ENCODE measurements at places on chromosomes 1 and 21. TPM values are rescaled to one million over a fixed set of nuclear protein-coding genes. Genes with fewer than 3 reads are reported as not detected.

The VCAM1 gene
- 14.9 TPM for total RNA-seq

The CBS gene
- 113 TPM for total RNA-seq

The PSMB4 gene
- total RNA-seq: 339 TPM

The TSPEAR gene
- not detected for total RNA-seq

The SPATA45 gene
- 0.51 TPM for total RNA-seq

The DDAH1 gene
- 50.0 TPM for total RNA-seq

The TNFSF4 gene
- 1.3 TPM for total RNA-seq

The RBP7 gene
- not detected for total RNA-seq

The POU3F1 gene
- not detected for total RNA-seq

The CHODL gene
- total RNA-seq: under 0.01 TPM

The GJC2 gene
- total RNA-seq: 13.4 TPM

The OR2M3 gene
- total RNA-seq: not detected

DNA sequence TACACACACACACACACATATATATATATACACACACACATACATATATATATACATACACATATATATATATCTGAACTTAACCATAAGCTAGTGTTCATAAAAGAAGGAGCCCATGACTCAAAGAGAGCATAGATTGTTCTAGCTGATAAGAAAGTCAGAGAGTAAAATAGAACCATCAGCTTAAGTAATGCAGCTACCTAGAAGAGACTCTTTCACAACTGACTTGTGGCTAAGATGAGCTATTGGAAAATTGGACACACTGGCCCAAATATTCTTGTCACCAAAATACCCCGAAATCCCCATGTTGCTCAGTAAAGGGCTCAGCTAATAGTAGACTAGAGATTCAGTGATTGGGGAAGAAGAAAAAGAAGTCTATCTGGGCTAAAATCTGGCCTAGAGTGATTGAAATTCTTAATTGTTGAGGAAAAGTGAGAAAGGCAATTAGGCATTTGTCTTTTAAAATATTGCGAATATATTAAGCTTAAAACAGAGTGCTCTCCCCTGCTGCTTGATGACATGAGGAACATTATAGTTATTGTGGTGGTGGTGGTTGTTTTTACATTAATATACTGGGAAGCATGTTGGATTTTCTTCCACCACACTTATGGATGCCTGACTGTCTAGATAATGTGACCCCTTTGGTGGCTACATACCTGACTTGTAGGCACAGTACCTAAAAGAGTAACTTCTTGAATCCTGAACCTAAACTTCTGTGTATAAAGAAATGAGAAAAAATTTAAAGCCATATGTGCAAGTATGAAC lies 6.3 kb downstream of the SLAMF1 start:
- no peaks in the 10 kb centered on the region for H3K27me3 ChIP-seq
- H3K4me3 ChIP-seq: no peak overlapping the region
- no peaks in the 10 kb centered on the region for H3K36me3 ChIP-seq
- H3K27ac ChIP-seq: no peak overlapping the region

DNA sequence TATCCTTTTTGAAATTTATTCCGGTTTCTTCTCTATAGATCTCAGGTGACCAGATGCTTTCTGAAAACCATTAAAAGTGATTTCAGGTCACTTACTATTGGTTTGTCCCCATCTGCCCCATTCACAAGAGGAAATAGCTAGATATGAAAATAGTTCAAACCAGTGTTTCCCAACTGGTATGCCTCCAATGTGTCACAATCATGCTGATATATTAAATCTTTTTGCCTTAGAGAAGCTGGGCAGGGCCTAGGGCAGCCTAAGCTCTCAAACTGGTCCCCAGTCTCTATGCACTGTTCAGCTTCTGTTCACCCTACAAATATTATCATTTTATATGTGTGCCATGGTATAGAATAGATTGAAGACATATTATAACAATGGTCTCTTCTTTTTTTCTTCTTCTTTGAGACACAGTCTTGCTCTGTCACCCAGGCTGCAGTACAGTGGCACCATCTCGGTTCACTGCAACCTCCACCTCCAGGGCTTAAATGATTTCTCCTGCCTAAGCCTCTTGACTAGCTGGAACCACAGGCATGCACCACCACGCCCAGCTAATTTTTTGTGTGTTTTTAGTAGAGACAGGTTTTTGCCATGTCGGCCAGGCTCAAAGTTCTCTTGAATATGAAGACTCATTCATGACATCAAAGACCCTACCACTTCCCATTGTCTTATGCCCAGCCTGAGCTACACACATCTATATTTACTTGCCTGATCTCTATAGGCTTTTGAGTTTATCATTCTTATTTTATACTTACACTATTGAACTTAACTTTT lies 15.7 kb downstream of the PTPN22 start:
- no peak overlapping the region for H3K27ac ChIP-seq
- DNase-seq: no peak
- no peaks in the 10 kb centered on the region for H3K36me3 ChIP-seq
- peaks cover 9% of the 10 kb centered on the region for H3K4me1 ChIP-seq

DNA sequence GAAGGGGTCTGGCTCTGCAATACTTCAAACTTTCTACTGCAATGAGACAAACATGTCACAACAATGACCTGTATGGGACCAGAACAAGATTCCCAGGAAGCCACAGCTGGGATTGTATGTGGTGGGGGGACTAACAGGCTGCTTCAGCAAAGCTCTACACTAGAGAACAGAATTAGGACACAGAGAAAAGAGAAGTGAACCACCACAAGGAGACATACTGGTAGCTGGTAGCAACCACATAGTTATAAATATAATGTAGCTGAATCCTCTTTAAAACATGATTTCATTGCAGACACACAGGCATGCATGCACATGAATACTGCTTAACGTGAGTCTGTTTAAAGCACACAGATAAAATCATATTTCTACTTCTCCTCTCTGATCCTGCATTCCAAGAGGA lies 3.5 kb upstream of the ILDR2 start:
- no peaks in the 10 kb centered on the region for H3K4me1 ChIP-seq
- DNase-seq: no peak
- H3K27me3 ChIP-seq: peaks cover 9% of the 10 kb centered on the region
- no peak overlapping the region for H3K4me3 ChIP-seq

DNA sequence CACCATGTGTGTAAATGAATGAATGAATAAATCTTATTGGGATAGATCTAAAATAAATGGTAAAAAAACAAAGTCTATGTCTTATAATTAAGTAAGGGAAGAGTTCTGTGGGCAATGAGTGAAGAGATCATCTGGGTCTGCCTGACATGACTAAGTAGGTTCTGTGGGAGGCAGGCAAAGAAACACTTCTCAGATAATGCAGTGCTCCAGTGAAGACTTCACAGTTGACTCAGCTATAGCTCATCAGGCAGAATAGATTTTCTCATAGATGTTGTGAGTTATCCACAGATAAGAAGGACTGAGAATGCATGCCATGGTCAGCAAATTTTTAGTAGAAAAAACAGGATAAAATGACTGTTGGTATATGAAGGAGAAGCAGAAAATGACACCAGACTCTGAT lies 12.4 kb downstream of the KRTAP22-2 start:
- no peaks in the 10 kb centered on the region for H3K4me1 ChIP-seq
- no peaks in the 10 kb centered on the region for H3K36me3 ChIP-seq
- H3K4me3 ChIP-seq: no peak overlapping the region
- no peaks in the 10 kb centered on the region for H3K27me3 ChIP-seq
- H3K27ac ChIP-seq: no peak overlapping the region

GRCh38 chr1:223233019-223233409 lies 90.0 kb upstream of the TLR5 start:
- no peaks in the 10 kb centered on the region for H3K36me3 ChIP-seq
- H3K4me3 ChIP-seq: no peak overlapping the region
- DNase-seq: no peak
- H3K4me1 ChIP-seq: peaks cover 20% of the 10 kb centered on the region

- peaks cover 42% of the 10 kb centered on the region for H3K4me1 ChIP-seq
- H3K27me3 ChIP-seq: no peaks in the 10 kb centered on the region
Observed at GRCh38 chr1:64920941-64921589, 45.3 kb downstream of the JAK1 start.

- no peak for DNase-seq
- H3K27me3 ChIP-seq: no peaks in the 10 kb centered on the region
- H3K4me1 ChIP-seq: no peaks in the 10 kb centered on the region
- no peaks in the 10 kb centered on the region for H3K36me3 ChIP-seq
- H3K4me3 ChIP-seq: no peak overlapping the region
Observed at GRCh38 chr1:114607223-114607622, 25.8 kb upstream of the BCAS2 start.

- H3K4me1 ChIP-seq: peaks cover 3% of the 10 kb centered on the region
- H3K36me3 ChIP-seq: no peaks in the 10 kb centered on the region
- no peak overlapping the region for H3K4me3 ChIP-seq
- no peaks in the 10 kb centered on the region for H3K27me3 ChIP-seq
- H3K27ac ChIP-seq: no peak overlapping the region
Observed at GRCh38 chr1:61447968-61448430, 276.9 kb downstream of the TM2D1 start.

GRCh38 chr1:81329041-81329440 lies 471.7 kb upstream of the ADGRL2 start:
- H3K4me1 ChIP-seq: no peaks in the 10 kb centered on the region
- H3K4me3 ChIP-seq: no peak overlapping the region
- H3K27me3 ChIP-seq: no peaks in the 10 kb centered on the region

DNA sequence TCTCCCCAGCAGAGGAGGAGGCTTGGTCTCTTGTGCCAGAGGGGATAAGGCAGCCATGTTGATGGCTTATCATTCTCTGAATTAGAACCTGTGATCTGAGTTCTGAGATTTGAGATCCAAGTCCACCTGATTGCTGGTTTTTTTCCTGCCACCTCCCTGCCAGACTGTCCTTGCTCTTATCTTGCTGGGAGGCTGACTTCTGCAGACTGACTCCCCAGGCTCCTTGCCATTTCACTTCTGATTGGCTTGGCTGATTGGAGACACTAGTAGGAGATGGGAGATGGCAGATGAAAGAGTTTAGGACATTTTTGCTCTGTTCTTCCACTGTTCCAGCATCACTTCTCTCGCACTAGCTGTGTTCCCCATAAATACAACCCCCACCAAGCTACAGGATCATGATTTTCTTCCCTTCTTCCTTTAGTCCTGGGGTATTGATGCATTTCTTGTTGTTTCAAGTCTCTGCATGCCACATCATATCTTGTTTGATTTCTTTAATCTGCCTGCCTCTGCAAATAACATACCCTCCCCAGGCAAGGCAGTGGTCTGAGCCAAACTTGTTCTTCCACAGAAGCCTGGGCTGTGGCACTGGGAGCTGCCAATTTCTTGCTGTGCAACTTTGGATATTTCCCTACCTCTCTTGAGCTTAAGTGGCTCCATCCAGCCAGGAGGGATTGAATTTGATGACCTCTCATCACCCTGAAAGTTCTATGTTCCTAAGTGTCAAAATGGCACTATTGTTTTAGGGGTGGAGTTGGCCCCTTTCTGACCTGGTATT lies 963 bp upstream of the CYP4B1 start:
- no peaks in the 10 kb centered on the region for H3K4me1 ChIP-seq
- no peak overlapping the region for H3K27ac ChIP-seq
- H3K36me3 ChIP-seq: no peaks in the 10 kb centered on the region
- no peaks in the 10 kb centered on the region for H3K27me3 ChIP-seq
- no peak for DNase-seq

DNA sequence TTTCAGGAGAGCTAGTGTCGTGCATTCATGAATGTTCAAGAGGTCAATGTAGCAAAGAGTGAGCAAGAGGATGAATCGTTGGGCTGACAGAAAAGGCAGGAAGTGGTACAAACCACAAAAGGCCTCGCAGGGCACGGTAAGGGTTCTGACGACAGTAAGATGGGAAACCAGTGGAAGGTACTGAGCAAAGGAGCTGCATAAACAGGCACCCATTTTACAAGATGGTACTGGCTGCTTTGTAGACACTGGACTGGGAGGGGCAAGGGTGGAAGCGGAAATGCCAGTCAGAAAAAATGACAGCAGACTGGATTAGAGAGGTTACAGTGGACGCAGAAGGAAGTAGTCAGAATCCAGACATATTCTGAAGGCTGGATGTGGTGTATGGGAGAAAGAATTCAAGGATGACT lies 123.5 kb downstream of the PTPN14 start:
- no peaks in the 10 kb centered on the region for H3K36me3 ChIP-seq
- peak overlapping the region; percentile 72 for H3K27ac ChIP-seq
- H3K4me1 ChIP-seq: peaks cover 24% of the 10 kb centered on the region
- DNase-seq: peak; percentile 90
- no peaks in the 10 kb centered on the region for H3K27me3 ChIP-seq

- H3K27me3 ChIP-seq: peaks cover 4% of the 10 kb centered on the region
- no peak overlapping the region for H3K4me3 ChIP-seq
- no peak overlapping the region for H3K27ac ChIP-seq
- no peaks in the 10 kb centered on the region for H3K4me1 ChIP-seq
- no peaks in the 10 kb centered on the region for H3K36me3 ChIP-seq
Observed at GRCh38 chr1:115810609-115811008, 30.3 kb downstream of the NHLH2 start.

- no peaks in the 10 kb centered on the region for H3K27me3 ChIP-seq
- no peak overlapping the region for H3K4me3 ChIP-seq
- H3K36me3 ChIP-seq: no peaks in the 10 kb centered on the region
- DNase-seq: peak; percentile 68
- no peak overlapping the region for H3K27ac ChIP-seq
Observed at GRCh38 chr1:24635195-24635843, 7.8 kb upstream of the SRRM1 start.

DNA sequence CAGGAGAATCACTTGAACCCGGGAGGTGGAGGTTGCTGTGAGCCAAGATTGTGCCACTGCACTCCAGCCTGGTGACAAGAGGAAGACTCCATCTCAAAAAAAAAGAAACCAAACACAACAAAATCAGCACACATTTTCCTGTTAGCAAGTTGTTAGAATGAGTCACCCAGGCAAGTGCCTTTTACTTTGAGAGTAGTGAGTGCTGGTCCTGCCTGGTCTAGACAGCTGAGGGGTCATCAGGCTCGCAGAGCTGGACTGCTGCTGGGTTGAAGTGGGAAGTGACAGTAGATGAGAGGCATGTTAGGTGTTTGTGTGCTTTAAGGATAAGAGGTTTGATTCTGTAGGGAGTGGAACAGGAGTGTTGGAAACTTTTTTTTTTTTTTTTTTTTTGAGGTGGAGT lies 31.9 kb downstream of the GNPAT start:
- H3K36me3 ChIP-seq: peaks cover 3% of the 10 kb centered on the region
- peak; percentile 65 for DNase-seq
- no peaks in the 10 kb centered on the region for H3K27me3 ChIP-seq

GRCh38 chr1:181423301-181423918 lies 59.9 kb upstream of the CACNA1E start:
- peaks cover 2% of the 10 kb centered on the region for H3K27me3 ChIP-seq
- DNase-seq: peak; percentile 20
- no peaks in the 10 kb centered on the region for H3K4me1 ChIP-seq

DNA sequence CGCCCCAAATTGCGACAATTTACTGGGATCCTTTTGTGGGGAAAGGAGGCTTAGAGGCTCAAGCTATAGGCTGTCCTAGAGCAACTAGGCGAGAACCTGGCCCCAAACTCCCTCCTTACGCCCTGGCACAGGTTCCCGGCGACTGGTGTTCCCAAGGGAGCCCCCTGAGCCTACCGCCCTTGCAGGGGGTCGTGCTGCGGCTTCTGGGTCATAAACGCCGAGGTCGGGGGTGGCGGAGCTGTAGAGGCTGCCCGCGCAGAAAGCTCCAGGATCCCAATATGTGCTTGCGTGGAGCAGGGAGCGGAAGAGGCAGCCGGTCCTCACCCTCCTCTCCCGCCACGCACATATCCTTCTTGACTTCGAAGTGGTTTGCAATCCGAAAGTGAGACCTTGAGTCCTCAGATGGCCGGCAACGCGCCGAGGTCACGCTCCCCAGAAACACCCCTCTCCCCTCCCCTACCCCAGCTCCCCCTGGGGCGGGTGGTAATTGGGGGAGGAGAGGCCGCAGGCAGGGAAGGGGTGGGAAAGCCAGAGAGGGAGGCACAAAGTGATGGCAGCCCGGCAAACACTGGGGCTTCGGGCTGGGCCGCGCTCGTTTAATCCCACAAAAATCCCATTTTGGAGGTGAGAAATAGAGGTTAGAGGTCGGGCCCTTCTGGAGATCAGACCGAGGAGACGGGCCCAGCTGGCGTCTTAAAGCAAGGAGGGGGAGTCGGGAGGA lies 6.2 kb downstream of the SIM2 start:
- H3K4me3 ChIP-seq: no peak overlapping the region
- no peak overlapping the region for H3K27ac ChIP-seq
- H3K36me3 ChIP-seq: no peaks in the 10 kb centered on the region
